ENCODE measurements at places on chromosomes 3 and 15.

GRCh38 chr3:141402476-141403171 is 34.3 kb downstream of the ZBTB38 start:
- peak; percentile 69 for DNase-seq

GRCh38 chr3:31919528-31919927 is 61.5 kb downstream of the OSBPL10 start:
- DNase-seq, result no peak

DNA sequence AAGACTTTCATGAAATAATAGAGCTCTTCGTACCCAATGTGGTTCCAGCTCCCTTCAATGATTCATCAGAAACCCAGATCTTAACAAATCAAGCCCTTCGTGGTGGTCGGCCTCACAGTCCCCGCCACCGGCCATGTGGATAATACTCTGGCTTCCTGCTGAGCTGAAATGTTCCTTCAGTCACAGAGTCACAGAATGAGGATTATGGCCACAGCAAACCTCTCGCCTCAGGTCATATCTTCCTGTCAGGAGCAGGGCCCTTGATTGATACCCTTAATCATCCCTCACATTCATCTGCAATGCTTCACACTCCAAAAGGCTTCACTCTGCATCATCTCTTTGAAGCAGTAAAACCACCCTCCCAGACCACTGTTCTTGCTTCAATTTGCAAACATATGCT is 452.6 kb downstream of the OCA2 start:
- DNase-seq, result no peak

DNA sequence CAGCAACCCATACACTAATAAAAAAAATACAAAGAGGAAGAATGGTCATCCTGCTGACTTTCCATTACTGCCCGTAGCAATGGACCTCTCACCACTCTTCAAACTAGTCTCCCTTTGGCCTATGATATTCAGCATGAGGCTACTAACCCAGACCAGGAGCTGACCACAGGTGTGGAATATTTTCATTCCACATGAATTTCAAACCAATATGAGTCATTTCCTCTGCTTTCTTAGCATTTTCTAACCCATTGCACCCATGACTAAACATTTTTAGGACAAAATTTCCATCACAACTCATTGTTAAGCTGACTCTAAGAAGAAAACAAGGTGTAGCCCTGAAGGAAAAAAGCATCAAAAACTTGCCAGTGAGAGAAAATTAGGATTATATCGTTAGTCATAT is 34.0 kb upstream of the ZPLD1 start:
- no peak for DNase-seq

DNA sequence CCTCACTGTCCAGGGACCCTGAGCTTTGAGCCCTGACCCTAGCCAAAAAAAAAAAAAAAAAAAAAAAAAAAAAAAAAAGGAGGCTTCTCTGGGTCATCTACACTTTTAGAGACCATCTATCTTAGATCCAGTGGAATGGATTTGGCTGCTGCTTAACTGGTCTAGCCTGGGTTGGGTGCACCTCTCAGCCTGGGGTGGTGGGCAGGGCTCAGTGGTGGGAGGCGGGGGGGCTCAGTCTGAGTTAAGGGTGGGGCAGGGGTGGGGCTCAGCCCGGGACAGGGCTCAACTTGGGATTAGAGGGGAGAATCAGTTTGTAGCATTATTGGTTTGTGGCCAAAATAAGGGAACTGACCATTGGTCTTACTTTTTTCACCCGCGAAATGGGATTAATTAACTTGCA is 139.2 kb downstream of the TPRA1 start:
- no peak for DNase-seq

- DNase-seq, result no peak
Observed at GRCh38 chr15:52361494-52361893, 65.9 kb upstream of the MYO5C start.

DNA sequence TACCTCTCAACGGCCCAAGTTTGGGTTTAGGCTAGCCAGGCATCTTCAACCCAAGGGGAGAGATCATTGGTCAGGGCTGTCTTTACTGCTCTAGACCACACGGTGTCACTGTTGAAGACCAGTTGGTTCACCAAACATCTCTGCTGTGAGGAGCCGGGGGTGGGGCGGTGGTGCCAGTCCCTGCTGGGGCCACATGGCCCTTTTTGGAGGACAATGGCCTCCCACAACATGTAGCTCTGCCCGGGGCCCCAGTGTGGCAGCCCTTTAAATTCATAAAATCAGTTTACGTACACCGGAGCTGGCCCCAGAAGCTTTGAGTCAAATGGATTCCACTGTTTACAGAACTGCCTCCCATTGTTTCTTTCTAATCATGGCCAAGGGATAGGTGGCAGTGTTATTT is 19.1 kb upstream of the TM4SF18 start:
- DNase-seq, result peak; percentile 63

DNA sequence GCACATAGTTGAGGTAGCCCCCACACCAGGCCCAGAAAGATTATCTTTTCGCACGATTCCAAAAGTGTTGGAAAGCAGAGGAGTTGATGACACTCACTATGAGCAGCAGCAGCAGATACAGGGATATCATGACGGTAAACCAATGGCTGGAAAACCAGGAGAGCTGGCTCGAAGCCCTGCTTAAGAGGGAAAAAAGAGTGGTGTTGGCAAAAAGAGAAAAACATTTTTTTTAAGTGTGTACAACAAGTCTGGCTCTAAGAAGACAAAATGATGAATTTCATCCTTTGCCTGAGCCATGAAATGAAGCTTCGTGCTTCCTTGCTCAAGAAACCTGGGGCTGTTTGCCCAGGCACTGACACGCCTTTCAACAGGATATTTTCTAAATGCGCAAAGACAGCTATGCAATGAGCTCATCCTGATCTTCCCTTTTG is 27.3 kb downstream of the PARP16 start:
- no peak for DNase-seq

- DNase-seq, result no peak
Observed at GRCh38 chr3:14153663-14154062, 24.7 kb downstream of the XPC start.

DNA sequence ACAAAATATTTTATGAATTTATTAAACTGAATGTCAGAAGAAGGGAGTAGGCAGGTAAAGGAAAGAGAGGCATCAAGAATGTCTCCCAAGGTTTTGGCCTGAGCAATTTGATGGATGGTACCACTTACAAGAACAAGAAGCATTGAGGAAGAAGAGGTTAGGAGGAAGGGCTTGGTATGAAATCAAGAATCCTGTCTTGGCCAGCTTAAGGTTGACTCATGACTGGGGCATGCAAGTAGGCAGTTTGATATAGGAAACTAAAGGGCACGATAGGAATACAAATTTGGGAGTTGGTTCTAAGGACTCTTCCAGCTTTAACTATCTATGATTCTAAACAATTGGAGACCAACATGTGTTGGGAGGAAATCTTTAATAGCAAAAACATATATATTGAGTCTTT is 79.1 kb downstream of the NTRK3 start:
- no peak for DNase-seq

GRCh38 chr15:89489376-89489775 is 7.0 kb downstream of the RHCG start:
- no peak for DNase-seq

DNA sequence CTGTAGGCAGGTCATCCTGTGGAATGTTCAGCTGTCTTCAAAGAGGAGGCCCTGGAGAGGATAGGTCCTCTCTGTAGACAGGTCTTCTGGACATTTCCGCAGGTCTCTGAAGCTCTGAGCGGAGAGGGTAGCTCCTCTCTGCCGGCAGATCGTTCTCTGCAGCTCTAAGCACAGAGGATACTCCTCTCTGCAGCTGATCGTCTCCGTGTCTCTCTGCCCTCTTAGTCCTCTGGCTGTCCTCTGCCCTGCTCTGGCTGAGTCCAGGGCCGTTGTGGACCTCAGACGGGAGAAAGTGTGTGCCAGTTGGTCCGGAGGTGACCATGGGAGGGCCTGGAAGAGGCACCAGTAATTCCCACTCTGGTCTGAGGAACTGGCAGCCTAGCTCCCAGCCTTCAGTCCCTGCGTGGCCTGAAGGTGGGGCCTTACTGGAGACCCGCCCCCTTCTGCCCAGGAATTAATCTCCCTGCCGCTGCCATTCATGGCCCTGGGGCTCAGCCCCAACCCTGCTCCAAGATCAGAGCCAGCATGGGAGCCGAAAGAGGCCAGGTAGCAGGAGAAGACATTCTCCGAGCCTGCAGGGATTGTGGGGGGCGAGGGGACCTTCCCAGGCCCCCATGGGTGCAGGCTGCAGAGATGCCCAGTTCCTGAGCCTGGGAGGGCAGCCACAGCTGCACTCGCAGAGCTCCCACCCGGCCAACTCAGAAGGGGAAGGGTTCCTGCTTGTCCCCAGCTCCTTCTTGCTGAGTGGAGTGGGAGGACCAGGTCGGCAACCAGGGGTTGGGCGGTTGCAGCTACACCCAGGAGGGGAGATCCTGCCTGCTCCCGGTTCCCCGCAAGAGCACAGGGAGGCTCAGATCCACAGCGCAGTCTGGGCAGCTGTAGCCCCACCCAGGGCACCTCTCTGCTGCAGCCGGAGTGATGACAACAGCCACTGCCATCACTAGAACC is 488.7 kb downstream of the RSL24D1 start:
- no peak for DNase-seq

DNA sequence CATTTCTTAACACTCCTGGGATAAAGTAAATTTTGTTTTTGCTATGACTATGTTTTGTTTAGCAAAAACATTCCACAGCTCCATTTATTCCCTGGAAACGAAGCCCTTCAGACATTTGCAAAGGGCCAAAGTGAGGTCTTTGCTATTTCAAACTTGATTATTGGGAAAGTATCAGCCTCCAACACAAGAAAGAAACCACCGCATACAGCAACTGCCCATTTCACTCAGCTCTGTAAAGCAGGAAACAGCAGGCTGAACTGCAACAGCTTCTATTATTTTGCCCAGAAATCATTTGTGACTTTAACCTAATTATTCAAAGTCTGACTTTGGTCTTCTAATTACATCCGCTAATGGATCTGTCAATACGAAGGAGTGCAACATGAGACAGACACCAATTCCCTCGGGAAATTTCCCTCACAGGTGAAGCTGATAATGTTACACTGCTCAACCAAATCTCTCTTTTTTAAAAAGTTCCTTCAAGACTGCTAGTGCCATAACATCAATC is 72.1 kb downstream of the RFTN1 start:
- no peak for DNase-seq

- DNase-seq, result no peak
Observed at GRCh38 chr3:81769299-81769698, 7.9 kb upstream of the GBE1 start.

DNA sequence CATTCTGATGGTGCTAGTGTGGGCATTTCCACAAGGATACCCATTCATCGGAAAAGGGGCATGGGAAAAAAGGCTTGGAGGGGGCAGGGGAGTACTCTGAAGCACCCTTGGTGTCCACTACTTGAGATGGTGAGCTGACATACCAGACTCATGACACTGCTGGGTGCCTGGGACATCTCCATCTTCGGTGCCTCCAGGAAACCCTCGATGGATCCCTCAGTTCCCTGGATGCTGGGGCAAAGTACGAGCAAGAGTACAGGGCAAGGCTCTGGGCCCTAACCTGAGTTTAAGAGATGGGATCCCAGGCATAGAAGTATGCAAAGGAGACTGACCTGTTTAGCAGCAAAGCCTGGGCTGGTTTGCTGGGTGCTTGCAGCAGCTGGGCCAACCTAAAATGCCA is 5.2 kb upstream of the IP6K1 start:
- no peak for DNase-seq

DNA sequence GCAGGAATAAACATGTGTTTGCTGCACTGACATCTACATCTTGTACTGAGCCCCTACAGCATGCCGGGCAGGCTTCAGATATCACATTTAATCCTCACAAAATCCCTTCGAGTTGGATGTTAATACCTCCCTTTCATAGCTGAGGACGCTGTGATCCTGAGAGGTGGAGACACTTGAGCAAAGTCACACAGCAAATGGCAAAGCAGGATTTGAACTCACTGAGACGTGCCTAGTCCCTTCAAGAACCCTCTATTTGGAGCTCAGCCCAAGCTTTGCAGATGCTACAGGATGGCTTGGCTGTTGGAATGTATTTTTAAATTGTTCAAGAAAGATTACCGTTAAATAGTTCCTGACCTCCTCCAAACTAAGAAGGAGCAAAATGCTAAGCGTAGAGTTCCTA is 64.6 kb upstream of the SLC6A6 start:
- DNase-seq, result no peak

- DNase-seq, result no peak
Observed at GRCh38 chr3:127039719-127040118, 56.8 kb downstream of the PLXNA1 start.

- DNase-seq, result peak; percentile 41
Observed at GRCh38 chr3:30720586-30721313, 114.3 kb downstream of the TGFBR2 start.

- DNase-seq, result no peak
Observed at GRCh38 chr15:84766461-84767035, 18.2 kb downstream of the ZNF592 start.

GRCh38 chr15:53758412-53758811 is 1.1 kb downstream of the WDR72 start:
- DNase-seq, result no peak

- no peak for DNase-seq
Observed at GRCh38 chr3:190266913-190267290, 55.3 kb downstream of the CLDN1 start.

GRCh38 chr15:25408428-25408827 is 30.4 kb downstream of the UBE3A start:
- no peak for DNase-seq

- no peak for DNase-seq
Observed at GRCh38 chr3:22491344-22491743, 711.8 kb upstream of the UBE2E2 start.

DNA sequence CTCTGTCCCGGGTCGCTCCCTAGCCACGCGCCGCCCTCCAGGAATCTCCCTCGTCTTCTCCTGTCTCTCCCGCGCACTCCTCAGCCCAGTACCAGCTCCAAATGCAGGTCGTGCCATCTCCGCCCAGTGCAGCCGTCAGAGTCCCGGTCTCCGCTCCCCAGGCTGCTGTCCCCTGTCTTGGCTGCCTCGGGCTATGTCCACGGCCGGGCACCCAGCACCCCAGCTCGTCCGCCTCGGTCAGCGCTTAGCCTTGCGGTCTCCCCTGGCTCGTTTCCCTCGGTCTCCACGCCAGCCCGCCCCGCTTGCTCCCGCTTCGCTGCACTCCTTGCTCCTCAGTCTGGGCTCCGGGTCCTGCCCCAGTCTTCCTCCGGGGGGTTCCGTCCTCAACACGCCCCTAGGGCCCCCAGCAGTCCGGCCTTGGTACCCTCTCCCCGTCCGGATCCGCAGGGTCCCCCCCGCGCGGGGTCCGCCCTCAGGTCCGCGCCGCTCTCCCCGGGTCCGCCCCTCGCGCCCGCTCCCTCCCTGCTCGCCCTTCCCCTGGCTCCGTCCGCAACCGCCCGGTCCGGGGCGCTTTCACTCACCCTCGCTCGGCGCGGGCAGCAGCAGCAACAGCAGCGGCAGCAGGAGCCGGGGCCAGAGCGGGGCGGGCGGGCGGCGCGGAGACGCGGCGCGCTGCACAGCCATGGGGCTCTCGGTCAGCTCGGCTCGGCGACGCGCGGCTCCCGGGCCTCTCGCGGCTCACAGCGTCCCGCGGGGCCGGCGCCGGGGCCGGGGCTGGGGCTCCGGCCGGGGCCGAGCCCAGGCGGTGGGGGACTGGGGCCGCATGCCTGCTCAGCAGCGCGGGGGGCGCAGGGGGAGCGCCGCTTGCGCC is 462 bp downstream of the IGDCC3 start:
- peak; percentile 50 for DNase-seq

GRCh38 chr3:108602249-108602934 is 12.9 kb downstream of the DZIP3 start:
- no peak for DNase-seq
